ENCODE measurements at places on chromosomes 3 and 15.

- DNase-seq = no peak
Measured at GRCh38 chr15:73969151-73969759, 22.8 kb downstream of the STOML1 start.

- DNase-seq = no peak
Measured at GRCh38 chr3:151383956-151384355, 597 bp downstream of the P2RY12 start.

GRCh38 chr3:41159588-41160189 lies 39.6 kb upstream of the CTNNB1 start:
- DNase-seq = peak; percentile 72

DNA sequence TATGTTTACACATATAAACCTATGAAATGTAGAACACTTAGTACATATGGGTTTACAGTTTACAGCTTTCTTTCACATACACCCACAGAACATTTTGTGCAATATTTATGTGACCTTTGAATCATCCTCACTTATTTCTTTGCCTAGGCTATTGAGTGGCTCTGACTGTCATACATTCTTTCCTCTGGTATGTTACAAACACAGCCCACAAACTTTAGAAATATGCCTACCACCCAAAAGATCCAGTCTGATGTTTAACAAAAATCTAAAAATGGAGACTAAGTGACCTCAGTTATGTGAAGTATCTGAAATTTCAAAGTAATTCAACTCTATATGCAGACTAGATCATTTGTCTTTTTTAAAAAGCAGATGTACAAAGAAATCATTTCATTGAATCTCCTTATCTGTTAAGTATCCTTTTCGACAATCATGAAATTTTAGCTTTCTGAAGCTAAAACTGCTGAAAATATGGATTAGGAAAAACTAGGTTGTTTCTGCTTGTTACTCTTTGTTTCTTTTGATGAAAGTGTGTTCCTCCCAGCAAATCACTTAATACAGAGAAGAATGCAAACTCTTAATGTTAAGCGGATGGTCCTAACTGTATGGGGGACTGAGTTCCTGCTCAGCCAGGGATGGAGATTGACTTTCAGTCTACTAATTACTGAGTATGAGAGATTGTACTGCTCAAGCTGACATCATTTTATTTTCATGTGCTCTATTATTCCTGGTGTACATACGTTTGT lies 27.7 kb downstream of the CCDC54 start:
- no peak for DNase-seq

- no peak for DNase-seq
Measured at GRCh38 chr3:137789236-137789635, 25.1 kb downstream of the SOX14 start.

DNA sequence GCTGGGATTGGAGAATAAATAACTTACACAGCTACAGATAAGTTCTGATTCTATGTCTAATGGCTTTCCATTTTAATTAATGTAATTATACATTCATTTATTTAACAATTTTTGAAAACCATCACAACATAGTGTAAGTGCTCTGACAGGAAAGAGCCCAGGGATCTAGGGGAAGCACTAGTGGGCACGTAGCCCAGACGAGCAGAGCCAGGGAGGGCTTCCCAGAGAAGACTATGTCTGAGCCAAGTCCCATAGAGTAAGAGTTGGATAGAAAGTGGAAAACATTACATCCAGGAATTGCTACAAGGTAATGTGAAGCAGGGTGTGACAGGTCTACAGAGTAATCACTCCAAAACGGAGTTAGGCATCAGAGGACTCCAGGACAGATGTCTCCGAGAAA lies 2.9 kb upstream of the HGD start:
- no peak for DNase-seq

GRCh38 chr3:59709702-59710553 lies 660.1 kb upstream of the CFAP20DC start:
- no peak for DNase-seq

DNA sequence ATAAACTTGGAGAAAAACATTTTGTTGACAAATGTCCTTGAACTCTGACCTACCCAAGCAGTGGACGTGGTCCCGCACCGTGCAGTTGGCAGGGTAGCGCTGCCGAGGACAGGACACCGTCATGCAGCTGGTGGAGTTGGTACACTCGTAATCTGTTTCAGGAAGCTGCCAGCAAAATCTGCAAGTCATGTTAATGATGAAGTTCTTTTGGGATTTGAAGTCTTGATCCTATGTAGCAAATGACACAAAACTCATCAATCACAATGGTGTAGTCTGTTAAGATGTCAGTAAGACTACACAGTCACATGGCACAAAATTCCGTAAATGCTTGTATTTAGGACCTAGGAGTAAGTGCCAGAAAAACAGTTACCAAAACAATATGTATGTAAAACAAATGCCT lies 5.5 kb downstream of the TM2D3 start:
- DNase-seq = no peak

GRCh38 chr15:99956820-99957641 lies 223.8 kb upstream of the LYSMD4 start:
- no peak for DNase-seq

GRCh38 chr3:141128126-141128777 lies 77.1 kb downstream of the SPSB4 start:
- no peak for DNase-seq

DNA sequence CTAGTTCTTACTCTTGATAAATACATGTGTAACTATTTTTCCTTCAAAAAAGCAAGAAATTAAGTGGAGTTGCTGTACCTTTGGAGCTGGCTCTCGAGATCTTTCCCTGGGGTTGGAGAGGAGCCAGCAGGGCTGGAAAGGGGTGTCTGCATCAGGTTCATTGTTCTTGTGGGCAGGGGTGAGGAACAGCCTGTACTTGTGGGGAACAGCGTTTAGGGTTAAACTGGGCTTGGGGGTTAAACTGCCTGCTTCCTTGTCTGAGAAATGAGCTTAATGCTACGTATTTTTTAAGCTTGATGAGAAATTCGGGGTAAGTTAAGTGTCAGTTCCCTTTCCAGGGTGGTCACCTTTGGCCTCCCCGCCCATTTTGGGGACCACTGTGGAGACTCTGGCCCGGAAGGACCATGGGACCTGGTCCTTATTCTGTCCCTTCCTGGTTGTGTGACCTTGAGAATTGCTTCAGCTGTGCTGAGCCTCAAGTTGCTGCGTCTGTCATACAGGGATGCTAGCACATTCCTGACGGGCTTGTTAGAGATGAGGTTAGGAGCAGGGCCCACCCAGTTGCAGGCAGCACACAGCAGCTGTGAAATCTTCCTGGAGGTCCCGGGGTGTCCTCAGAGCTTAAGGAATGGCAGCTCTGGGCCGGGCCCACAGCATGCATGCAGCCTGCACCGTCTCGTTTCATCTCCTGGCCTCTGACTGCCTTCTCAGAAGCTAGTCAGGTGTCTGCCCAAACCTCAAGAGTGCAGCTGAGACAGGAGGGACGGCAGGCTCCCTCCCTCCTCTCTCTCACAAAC lies 11.6 kb downstream of the H1-8 start:
- DNase-seq = no peak

DNA sequence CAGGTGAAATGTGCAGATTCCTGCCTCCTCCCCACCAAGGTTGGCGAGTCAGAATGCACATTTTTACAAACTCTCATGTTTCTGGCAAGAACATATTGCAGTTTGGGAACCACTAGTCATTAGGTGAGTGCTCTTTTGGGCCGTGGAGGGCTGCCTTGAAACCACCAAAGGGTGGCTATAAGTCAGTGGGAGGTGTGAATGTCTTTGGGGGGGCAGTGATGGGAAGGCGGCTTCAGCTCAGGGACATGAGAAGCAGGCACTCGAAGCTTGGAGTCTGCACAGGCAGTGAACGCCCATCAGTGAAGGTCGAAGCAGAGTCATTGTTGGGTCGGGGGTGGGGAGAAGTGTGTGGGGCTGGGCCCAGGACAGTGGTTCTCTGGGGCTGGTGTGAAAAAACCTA lies 1.1 kb downstream of the NOX5 start:
- no peak for DNase-seq

DNA sequence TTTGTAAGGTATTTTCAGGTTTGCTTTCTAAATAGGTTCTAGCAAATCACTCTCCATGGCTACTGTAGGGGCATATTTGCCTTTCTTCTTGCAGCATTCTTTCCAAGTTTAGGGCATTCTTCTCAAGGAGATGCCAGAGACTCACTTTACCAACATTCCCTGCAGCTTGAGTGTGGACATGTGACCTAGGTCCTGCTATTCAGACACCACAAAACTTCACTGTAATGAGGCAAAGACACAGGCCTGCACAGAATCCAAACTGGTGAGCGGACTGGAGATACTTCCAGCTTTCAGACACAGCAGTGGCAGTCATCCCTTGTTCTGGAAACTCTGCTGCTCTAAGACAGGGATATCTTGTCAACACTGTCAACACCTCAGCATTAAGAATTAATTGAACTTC lies 146.4 kb upstream of the PFN2 start:
- no peak for DNase-seq

- DNase-seq = no peak
Measured at GRCh38 chr3:156016902-156017301, 103.5 kb upstream of the KCNAB1 start.

DNA sequence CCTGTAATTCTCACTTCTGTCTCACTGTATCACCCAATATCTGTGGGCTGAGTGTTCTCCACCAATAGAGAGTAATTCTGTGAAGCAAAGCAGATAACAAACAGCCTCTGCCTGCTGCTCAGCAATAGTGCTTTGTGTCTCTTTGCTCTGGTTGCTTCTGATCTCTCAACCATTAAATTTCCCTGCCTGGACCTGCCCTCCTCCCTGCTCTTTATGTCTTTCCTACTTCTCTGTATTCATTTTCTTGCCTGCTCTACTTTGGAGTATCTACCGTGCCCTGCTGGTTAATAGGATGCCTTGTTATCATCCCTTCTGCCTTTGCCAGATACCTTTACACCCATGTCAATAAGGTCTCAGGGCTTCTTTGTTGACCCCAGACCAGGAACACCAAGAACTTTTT lies 102.9 kb upstream of the CGNL1 start:
- DNase-seq = peak; percentile 56

DNA sequence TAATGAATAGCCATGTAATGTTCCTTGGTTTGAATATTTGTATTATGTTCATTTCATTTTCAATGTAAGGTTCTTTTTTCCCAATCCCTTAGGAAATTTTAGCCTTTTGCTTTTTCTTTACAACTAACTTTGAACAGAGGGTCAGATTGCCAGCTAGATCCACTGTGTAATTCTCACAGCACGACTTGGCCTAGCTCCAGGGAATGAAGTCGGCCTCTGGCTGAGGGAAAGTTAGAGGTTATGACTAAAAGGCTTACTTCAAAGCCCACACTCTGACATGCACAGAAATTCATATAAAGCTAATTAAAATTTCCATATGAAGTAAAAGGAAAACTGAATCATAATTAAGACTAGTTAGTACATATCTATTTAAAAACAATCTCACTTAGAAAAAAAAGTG lies 38.7 kb downstream of the ROBO1 start:
- DNase-seq = peak; percentile 20

- no peak for DNase-seq
Measured at GRCh38 chr3:192082730-192083660, 622.0 kb downstream of the PYDC2 start.

GRCh38 chr15:66169625-66170024 lies 83.9 kb downstream of the MEGF11 start:
- DNase-seq = no peak

DNA sequence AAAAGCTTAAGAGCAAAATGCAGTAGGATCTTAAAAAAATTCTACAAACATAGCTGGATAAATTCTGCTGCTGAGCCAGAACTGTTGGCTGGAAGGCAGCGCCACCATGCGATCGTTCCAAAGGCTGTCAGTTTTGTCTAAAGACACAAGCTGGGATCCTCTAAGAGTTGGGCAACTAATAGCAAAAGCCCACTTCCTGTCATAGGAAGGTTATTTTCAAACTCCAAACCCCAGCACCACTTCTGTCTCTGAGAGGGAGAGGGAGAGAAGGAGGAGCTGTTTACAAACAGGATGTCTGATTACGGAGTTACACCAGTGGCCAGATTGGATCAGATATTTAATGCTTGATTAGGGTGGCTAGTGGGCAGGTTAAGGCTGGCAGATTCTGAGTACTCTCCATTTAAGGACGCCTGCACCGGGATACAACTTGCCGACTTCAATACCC lies 44.0 kb downstream of the EIF4E3 start:
- no peak for DNase-seq

- no peak for DNase-seq
Measured at GRCh38 chr3:111481551-111481950, 60.4 kb upstream of the CD96 start.

DNA sequence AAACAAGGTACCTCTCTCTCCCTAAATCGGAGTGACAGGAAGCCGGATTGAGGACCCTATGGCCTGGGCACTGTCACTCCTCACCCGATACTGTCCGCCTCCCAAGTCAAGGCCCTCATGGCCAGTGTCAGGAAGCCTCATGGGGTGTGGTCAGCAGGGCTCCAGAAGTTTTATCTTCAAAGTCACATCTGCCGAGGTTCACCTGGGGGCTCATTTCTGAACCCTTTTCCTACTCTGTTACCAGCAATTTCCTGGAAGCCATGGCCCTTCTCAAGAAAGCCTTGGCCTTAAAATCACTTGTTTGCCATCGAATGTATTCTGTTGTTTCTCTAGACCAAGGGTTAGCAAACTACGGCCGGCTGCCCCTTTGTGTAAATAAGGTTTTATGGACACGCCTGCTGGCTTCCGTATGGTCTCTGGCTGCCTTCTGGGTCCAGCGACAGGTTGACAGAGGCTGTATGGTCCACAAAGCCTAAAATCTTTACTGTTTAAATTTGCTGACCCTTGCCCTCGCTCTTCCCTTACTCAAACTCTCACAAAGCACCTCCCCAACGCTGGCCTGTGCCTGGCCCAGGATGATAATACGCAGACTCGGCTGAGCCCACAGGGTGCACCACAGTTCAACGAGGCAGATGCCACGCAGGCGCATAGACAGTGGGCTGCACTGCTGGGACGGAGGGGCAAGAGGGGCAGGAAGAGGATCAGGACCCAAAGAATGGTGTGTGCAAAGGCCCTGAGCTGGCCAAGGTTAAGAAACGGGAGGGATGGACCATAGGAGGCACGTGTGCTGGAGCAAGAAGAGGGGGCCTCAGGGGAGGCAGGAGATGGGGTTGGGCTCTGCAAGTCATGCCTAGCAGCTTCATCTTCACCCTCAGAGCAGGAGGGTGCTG lies 24.7 kb upstream of the DUSP7 start:
- no peak for DNase-seq

- no peak for DNase-seq
Measured at GRCh38 chr15:74200871-74201419, 1.6 kb downstream of the STRA6 start.

- no peak for DNase-seq
Measured at GRCh38 chr3:32998631-32999451, 47.4 kb downstream of the CCR4 start.

DNA sequence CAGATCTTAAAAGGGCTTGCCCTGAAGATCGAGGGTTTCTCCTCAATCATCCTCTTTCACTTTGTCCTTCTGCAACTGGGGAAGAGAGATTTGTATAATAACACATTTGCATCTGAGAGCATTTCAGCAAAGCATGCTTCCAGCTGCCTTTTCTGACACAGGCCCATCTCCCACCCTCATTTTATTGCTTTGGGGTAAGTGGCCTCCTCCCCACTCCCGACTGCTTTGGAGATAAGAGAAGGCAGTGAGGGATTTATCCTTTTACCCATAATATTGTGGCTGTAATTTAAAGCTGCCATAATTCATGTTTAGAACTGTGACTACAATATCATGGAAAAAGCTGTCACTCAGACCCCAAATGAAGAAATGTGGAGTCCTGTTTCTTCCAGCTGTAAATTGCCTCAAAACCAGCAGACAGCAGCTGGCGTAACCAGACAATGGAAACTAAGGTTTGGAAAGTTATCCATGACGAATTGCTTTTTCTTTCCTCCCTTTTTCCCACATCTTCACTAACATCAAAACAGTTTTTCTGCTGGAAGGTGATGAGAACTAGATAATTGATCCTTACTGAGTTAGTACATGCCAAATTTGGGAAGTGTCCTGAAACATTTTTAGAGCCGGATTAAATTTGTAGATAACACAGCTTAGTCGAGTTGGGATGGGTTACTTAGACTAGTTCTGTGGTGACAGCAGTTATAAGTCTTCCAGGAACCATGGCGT lies 104.2 kb upstream of the PFN2 start:
- no peak for DNase-seq

Data from foreskin keratinocyte (primary cell).